ENCODE measurements at places on chromosomes 7 and 10. TPM values are rescaled to one million over a fixed set of nuclear protein-coding genes. Genes with fewer than 3 reads are reported as not detected.

Gene COL26A1
- 49.3 TPM for polyA plus RNA-seq

DNA sequence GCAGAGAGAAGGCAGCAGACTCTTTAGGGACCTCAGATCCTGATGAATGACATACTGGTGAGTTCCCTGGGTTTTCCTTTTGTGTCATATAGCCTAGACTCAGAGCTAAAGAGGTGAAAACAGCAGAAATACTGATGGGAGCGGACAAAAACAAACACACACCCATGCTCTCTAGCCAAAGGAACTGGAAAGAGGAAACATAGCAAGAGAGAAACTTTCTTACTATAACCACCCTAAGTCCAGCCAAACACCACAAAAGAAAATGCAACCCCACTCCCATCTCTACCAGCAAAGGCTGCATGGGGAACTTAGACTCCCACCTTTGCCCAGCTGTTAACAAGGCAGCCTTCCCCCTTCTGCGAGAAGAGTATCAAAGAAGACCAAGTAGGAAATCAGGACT lies 16.3 kb downstream of the GSAP start:
- DNase-seq: no peak

DNA sequence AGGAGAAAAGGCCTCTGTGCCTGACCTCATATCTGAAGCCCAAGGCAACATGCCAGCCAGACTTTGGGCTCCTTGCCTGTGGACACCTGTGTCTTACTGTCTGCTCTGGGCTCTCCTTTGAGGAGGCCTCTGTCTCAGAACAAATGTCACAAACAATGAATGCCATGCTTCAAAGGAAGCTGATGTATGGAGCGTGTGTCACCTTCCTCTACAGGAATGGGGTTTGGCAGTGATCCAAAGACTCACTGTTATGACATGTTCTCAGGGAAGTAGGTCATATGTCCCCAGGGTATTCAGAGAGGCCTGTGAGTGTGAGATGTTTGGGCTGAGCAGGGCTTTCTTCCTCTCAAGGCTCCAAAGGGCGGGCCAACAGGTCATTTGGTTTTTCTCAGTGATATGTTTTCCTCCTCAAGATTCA lies 38.4 kb downstream of the PTPRE start:
- no peak for DNase-seq

DNA sequence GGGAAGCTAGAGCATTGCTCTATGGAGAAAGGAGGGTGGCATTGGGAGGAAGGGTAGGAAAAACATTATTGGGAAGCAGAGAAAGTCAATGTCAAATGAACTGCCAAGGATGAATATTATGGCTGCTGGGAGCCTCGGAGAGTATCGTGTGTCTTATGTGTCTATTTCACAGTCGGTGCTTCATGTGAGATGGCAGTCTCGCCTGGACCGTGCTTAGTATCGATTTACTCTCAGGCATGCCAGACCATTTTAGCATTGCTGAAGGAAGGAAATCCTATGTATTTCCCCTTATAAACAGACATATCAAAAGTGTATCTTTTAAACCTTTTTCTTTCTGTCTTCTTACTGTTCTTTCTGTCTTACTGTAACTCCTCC lies 612.6 kb downstream of the AUTS2 start:
- no peak for DNase-seq
